ENCODE measurements at places on chromosomes 1 and 21. TPM values are rescaled to one million over a fixed set of nuclear protein-coding genes. Genes with fewer than 3 reads are reported as not detected.

- DNase-seq, result no peak
These were observed 21.0 kb upstream of the ARTN start for GRCh38 chr1:43912607-43913006.

DNA sequence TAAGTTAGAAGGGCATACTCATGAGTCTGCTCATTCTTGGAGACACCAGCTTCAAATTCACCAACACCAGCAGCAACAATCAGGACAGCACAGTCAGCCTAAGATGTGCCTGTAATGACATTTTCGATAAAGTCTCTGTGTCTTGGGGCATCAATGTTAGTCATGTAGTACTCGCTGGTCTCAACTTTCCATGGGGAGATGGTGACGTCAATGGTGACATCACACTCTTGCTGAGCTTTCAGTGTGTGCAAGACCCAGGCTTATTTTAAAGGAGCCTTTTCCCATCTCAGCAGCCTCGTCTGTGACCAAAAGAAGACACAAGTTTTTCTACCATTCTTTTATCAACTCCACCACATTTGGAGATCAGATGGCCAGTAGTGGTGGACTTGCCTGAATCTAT, 75.5 kb downstream of the SERINC2 start:
- no peak for DNase-seq

- DNase-seq, result peak; percentile 77
These were observed 50.8 kb downstream of the TOMM20 start for GRCh38 chr1:235077571-235078479.

DNA sequence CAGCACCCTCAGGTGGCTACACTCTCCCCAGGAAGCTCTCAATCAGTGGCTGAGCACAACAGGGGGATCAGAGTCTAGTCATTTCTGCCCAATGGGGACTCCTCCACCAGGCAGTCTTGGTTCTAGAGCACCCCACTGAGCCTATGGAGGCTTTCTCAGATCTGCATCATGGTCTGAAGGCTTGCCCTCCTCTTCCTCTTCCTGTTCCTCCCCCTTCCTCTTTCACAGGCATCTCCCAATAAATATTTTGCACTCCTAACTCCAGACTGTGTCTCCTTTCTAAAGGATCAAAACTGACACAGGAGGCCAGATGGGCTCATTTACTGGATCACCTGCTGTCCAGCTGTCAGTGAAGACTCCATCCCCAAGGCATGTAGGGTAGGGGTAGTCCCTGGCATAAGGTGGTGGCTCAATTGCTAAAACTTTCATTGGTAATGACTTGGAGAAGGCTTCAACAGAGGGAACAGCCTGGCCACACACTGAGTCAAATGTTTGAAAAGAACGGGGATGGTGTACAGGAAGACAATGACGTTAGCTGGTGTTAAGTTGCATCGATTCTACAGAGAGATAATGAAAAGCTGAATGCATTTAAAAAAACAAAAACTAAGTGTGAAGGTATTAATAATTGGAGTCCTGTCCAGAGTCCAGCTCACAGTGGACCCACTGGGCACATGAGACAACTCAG, 84.2 kb upstream of the SLC2A1 start:
- DNase-seq, result no peak

Gene AQP10
- total RNA-seq, result 0.64 TPM

Gene SNX7
- total RNA-seq, result 16.7 TPM

Gene MANEAL
- 8.1 TPM for total RNA-seq

Gene FCAMR
- total RNA-seq, result not detected

DNA sequence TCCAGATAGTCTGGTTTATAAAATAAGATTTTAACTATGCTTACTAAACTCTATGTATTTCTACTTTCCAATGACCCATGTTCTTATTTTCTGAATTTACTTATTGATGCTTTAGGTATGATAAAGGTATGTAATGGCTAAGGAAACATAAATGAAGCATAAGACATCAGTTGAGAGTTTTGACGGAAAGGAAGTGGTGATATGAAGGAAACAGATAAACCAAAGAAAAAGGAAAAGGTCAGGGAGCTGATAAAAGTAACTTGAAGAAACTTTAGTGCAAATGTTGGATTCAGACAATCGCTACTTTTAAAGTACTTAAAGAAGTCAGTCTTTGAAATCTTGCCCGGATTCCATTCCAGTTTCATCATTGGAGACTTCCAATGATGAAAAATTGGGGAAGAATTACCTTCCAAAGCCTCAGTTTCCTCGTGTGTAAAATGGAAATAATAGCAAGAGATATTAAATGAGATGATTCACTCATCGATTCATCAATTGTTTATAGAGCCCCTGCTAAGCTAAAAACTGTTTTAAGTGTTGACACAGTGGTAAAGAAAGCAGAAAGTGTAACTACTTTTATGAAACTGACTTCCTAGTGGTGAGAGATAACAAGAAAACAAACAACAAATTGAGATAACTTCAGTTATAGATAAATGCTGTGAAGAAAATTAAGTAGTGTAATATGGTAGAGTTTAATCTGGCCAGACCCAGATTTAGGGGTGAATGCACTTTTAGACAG, 10.6 kb downstream of the PTPRC start:
- no peak for DNase-seq

DNA sequence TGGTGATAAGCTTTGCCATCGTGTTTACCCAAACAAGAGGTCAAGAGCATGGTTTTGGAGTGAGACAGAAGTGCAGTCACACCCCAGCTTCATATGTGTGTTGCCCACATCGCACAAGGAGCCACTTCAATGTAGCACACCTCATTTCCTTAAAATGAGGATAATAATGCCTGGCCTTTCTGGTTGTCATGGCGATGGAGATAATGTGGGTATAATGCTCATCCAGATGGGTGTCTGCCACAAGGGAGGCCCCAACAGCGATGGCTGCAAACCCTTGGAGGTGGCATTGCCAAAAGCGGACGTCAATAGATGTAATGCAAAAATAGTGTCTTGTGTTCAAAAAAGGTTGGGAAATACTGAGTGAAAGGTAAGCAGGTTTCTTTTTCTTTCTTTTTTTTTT, 83.1 kb upstream of the AJAP1 start:
- no peak for DNase-seq
